Prostate gland (tissue), 2 donors: ENCODE measurements at places on chromosomes 2 and 18.

DNA sequence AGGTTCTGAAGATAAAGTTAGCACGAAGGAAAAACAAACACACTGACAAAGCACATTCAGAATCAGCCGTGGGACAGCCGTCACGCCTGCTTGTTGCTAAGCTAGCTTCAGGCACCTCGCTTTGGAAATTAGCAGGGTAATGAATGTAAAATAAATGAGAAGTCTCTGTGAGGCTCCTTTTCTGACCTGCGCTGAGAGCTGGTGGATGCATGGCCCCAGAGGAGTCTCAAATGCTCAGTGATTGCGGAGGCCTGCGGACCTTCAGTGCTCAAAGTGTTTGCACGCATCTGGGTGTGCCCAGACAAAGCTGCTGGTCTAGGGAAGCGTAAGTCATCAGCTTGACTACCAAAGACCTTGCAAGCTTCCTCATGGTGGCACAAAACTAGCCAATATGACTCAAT is 50.6 kb downstream of the CD8B2 start:
- H3K4me3 ChIP-seq = no peak overlapping the region
- DNase-seq = no peak
- no peak overlapping the region for H3K27ac ChIP-seq
- H3K27me3 ChIP-seq = no peaks in the 10 kb centered on the region

DNA sequence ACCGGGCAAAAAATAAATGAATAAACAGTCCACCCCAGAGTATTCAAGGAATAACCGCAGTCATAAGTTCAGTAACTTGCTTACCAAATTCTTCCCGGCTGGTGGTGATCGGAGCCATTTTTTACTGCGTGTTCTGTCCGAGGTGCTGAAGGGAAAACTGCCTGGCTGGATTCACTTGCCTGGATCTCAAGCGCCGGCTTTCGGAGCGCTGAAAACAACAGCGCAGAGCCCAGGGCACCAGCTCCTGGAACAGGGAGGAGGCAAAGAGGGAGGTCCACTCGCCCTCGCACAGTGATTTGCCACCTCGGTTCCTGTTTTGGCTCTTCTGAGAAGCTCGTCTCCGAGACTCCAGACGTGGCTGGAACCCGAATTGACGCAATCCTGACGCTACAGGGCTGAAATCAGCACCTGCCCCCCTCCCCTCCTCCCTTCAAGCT is at the start of gene SYT4:
TSS of gene SYT4 (minus strand) at position 327 of the 437 bp plus-strand sequence. CDS start at position 118, 209 bp downstream.
- no peaks in the 10 kb centered on the region for H3K36me3 ChIP-seq
- H3K27me3 ChIP-seq = no peaks in the 10 kb centered on the region
- no peak within 1 kb of the TSS for H3K27ac ChIP-seq
- DNase-seq = peak; percentile 40

- no peak overlapping the region for H3K27ac ChIP-seq
- H3K36me3 ChIP-seq = no peaks in the 10 kb centered on the region
- no peak for DNase-seq
- no peak overlapping the region for H3K4me3 ChIP-seq
Observed at GRCh38 chr18:22176420-22177326, 7.3 kb downstream of the GATA6 start.

GRCh38 chr2:228474466-228474865 is 293.0 kb upstream of the SPHKAP start:
- no peak overlapping the region for H3K27ac ChIP-seq
- H3K36me3 ChIP-seq = no peaks in the 10 kb centered on the region
- H3K4me1 ChIP-seq = no peaks in the 10 kb centered on the region
- no peak overlapping the region for H3K4me3 ChIP-seq

DNA sequence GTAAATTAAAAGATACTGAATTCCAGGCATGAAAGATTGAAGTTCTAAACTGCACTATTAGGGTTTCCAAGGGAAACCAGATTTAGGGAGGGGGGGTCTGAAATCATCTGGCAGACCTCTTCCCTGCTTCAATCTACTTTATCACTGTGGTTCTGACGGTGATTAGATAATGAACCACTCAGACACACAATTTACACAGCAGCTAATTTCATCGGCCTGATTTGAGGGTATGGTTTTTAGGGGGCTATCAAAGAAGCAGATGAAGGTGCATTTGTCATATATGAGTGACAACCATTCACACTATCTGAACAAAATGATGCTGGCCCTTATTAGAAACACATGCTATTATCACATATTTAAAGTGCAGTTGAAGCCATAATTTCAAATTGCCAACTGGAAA is 106.0 kb downstream of the OLA1 start:
- H3K27ac ChIP-seq = no peak overlapping the region
- no peak overlapping the region for H3K4me3 ChIP-seq
- H3K4me1 ChIP-seq = no peaks in the 10 kb centered on the region
- no peaks in the 10 kb centered on the region for H3K27me3 ChIP-seq

DNA sequence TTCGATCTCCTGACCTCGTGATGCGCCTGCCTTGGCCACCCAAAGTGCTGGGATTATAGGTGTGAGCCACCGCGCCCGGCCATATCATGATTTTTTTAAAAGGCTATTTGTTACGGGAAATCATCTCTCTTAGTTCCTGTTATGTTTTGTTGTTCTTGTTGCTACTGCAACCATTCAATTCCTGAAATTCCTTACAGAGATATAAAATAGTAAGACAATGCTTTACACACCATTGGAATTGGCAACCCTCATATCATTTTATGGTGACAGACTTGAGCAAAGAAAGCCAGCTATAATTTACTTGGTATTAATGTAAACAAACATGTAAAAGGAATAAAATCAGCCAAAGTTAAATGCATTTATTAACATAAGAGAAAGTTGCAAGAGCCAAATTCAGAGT is 163.0 kb downstream of the FIGN start:
- H3K4me3 ChIP-seq = no peak overlapping the region
- H3K27ac ChIP-seq = no peak overlapping the region
- H3K36me3 ChIP-seq = no peaks in the 10 kb centered on the region
- H3K27me3 ChIP-seq = no peaks in the 10 kb centered on the region
- no peak for DNase-seq
- H3K4me1 ChIP-seq = no peaks in the 10 kb centered on the region

- H3K4me1 ChIP-seq = no peaks in the 10 kb centered on the region
- no peak overlapping the region for H3K4me3 ChIP-seq
- no peak for DNase-seq
- no peaks in the 10 kb centered on the region for H3K27me3 ChIP-seq
- no peaks in the 10 kb centered on the region for H3K36me3 ChIP-seq
- H3K27ac ChIP-seq = no peak overlapping the region
Observed at GRCh38 chr2:2536416-2537056, 205.5 kb upstream of the MYT1L start.

DNA sequence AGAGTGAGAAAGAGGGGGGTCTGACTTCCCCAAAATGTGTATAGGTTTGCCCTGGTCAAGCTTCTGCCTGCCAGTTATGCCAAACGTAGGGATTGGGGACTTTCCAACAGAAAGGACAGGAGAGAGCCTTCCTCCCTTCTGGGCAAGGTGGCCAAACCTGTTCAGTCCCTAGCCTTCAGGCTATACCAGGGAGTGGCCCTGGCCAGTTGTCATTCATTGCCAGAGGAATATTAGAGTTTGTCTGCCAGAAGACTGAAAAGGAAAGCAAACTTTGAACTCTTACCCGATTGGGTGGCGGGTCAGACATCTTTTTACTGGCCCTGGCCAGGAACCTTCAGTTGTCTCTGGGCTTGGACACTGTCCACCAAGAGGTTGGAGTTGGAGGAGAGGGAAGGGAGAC is 22.1 kb downstream of the RAB3GAP1 start:
- H3K4me1 ChIP-seq = no peaks in the 10 kb centered on the region
- H3K36me3 ChIP-seq = no peaks in the 10 kb centered on the region
- no peak overlapping the region for H3K4me3 ChIP-seq
- DNase-seq = peak; percentile 48
- peak overlapping the region; percentile 46 for H3K27ac ChIP-seq

DNA sequence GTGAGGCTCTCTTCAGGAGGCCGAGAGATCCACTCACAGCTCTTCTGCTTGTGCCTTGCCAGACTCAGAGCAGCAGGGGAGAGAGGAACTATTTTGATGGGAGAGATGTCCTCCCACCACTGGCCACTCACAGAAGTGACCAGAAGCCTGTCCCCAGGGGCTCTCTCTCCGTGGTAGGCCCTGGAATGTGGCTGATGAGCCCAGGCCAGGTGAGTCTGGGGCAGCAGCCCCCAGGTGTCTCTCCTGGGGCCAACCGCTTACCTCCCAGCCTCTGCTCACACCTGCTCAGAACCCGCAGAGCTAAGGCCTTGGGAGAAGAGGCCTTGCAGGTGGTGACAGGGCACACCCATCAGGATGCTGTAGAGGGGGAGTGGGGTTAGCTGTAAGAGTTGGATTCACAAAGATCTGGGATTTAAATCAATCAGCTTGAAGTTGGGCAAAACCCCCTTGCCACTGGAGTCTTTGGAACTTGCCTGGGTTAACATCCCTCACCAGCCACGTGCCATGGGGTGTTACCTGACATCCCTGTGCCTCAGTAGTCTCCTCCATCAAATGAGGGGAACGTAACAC is 29.1 kb upstream of the ASB18 start:
- H3K4me3 ChIP-seq = no peak overlapping the region
- no peak for DNase-seq
- no peaks in the 10 kb centered on the region for H3K36me3 ChIP-seq
- no peaks in the 10 kb centered on the region for H3K4me1 ChIP-seq
- no peaks in the 10 kb centered on the region for H3K27me3 ChIP-seq
- no peak overlapping the region for H3K27ac ChIP-seq

- no peak overlapping the region for H3K4me3 ChIP-seq
- H3K36me3 ChIP-seq = no peaks in the 10 kb centered on the region
- no peak for DNase-seq
- peak overlapping the region; percentile 89 for H3K27ac ChIP-seq
Observed at GRCh38 chr2:42794271-42795046, 2.1 kb upstream of the HAAO start.

GRCh38 chr2:212893216-212893615 is 258.2 kb downstream of the IKZF2 start:
- H3K27ac ChIP-seq = no peak overlapping the region
- DNase-seq = no peak
- no peaks in the 10 kb centered on the region for H3K4me1 ChIP-seq
- H3K27me3 ChIP-seq = no peaks in the 10 kb centered on the region

GRCh38 chr18:62954366-62954765 is 239.0 kb downstream of the PHLPP1 start:
- no peaks in the 10 kb centered on the region for H3K36me3 ChIP-seq
- DNase-seq = no peak
- H3K27me3 ChIP-seq = no peaks in the 10 kb centered on the region
- H3K27ac ChIP-seq = no peak overlapping the region

DNA sequence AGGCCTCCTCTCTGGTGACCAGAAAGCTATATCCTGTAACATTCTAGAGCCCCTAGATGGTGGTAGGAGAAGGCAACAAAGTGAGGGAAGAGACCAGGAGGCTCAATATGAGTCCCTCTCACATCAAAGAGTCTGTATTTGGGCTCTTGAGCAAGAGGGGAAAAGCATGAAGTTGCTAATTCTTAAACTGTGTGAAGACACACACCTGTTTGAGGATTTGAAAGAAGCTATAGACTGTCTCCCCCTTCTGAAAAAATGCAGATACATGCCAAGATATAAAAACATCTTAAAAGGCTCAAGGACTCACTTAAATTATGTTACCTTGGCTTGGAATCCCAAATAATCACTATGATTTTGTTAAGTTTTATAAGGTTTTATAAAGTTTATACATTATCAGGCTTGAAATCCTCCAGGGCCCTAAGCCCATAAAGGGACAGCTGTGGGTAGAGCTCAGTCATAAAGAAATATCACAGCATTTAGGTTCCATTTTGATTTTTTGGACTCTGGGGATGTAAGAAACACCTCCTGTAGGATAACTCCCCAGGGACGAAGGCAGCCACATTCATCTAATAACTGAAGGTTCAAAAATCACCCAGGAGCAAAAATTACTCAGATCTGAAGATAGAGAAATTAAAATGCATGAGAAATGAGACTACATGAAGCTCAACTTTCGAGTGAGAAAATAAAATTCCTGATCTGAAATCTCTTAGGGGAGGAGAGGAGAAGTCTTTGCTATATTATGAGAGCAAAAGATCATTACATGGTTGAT is 136.1 kb upstream of the LGALSL start:
- H3K27me3 ChIP-seq = no peaks in the 10 kb centered on the region
- no peak overlapping the region for H3K4me3 ChIP-seq
- H3K36me3 ChIP-seq = no peaks in the 10 kb centered on the region
- DNase-seq = no peak
- H3K27ac ChIP-seq = no peak overlapping the region

GRCh38 chr2:32847734-32848133 is 99.0 kb upstream of the LTBP1 start:
- no peaks in the 10 kb centered on the region for H3K27me3 ChIP-seq
- H3K36me3 ChIP-seq = no peaks in the 10 kb centered on the region

GRCh38 chr2:38167968-38168350 is 92.0 kb upstream of the CYP1B1 start:
- no peaks in the 10 kb centered on the region for H3K27me3 ChIP-seq
- H3K4me1 ChIP-seq = no peaks in the 10 kb centered on the region
- DNase-seq = peak; percentile 16
- H3K36me3 ChIP-seq = no peaks in the 10 kb centered on the region
- H3K4me3 ChIP-seq = no peak overlapping the region

DNA sequence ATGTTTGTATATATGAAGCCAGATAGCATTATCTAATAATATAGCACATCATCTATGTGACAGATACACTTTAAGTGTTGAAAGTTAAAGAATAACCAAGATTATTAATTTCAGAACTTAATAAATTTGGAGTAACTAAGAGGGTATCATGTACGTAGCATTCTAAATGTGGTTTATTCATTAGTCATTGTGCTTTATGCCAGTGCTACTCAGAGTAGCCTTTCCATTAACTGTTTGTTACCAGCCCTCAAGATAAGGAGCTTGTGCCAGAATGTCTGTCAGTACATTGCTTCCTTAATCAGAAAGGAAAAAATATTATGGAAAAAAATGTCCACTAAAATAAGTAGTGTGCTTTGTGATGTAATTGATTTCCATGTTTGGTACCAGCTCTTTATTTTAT is 94.9 kb upstream of the TWSG1 start:
- no peaks in the 10 kb centered on the region for H3K4me1 ChIP-seq
- no peak for DNase-seq
- H3K27ac ChIP-seq = no peak overlapping the region
- no peak overlapping the region for H3K4me3 ChIP-seq
- no peaks in the 10 kb centered on the region for H3K36me3 ChIP-seq
- no peaks in the 10 kb centered on the region for H3K27me3 ChIP-seq

GRCh38 chr2:99670768-99671734 is 181.2 kb upstream of the REV1 start:
- H3K36me3 ChIP-seq = no peaks in the 10 kb centered on the region
- H3K27ac ChIP-seq = no peak overlapping the region
- no peak for DNase-seq
- no peaks in the 10 kb centered on the region for H3K27me3 ChIP-seq
- H3K4me1 ChIP-seq = no peaks in the 10 kb centered on the region

- H3K36me3 ChIP-seq = no peaks in the 10 kb centered on the region
- H3K27me3 ChIP-seq = no peaks in the 10 kb centered on the region
- no peaks in the 10 kb centered on the region for H3K4me1 ChIP-seq
- no peak overlapping the region for H3K4me3 ChIP-seq
- DNase-seq = peak; percentile 26
- H3K27ac ChIP-seq = no peak overlapping the region
Observed at GRCh38 chr2:196131384-196131937, 39.9 kb downstream of the STK17B start.
